Stimulated activated CD4-positive, alpha-beta T cell treated with anti-CD3 and anti-CD28 coated beads, Interleukin-1b, Interleukin-23, amount 100 ng/mL, for 1 hour (primary cell): ENCODE measurements at places on chromosomes 5 and 9.

DNA sequence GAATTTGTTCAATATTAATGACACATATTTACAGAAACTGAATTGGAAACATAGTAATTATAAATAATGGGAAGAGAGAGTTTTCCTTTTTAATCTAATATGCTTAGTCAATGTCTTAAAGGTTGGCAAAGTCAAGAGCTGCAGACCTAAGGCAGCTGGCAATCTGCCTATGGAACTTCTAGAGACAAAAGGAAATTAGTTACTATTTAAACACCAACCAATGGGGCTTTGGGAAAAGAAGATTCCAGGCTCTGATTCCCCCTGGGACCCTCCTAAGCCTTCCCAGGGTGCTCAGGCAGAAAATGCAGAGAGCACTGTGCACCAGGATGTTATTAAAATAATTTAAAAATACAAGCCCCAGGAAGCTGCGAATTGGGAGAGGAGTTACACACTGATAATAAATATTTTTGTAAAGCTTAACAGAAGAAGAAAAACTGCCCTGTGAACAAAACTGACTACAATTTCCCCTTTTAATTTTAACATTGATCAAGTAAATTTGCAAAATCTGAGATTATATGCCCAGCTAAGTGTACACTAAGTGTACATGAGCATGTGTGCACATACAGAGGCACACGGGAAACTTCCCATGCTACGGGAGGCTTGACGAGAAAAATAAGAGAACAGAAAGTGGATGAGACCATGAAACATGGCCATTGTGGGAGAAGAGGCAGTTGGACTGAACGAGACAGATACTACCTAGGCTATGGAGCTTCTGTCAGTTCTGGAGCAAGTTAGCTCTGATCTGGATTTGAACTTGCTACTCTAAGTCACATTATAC lies 77.4 kb upstream of the ADAMTS16 start:
- no peak for DNase-seq

- DNase-seq: no peak
Measured at GRCh38 chr9:69615880-69616279, 56.3 kb downstream of the APBA1 start.

GRCh38 chr5:55052383-55052931 lies 28.4 kb downstream of the GZMK start:
- DNase-seq: no peak

GRCh38 chr9:75499812-75500211 lies 390.7 kb upstream of the PCSK5 start:
- DNase-seq: no peak
